ENCODE measurements at places on chromosomes 13 and 19.

- no peak for DNase-seq
Measured at GRCh38 chr19:16595097-16595496, 22.9 kb upstream of the SLC35E1 start.

GRCh38 chr13:113998781-113999617 is 25.1 kb upstream of the C13orf46 start:
- DNase-seq = no peak

- no peak for DNase-seq
Measured at GRCh38 chr19:45049073-45049736, 10.4 kb downstream of the CLASRP start.

- no peak for DNase-seq
Measured at GRCh38 chr19:16625163-16625958, 2.6 kb downstream of the MED26 start.

DNA sequence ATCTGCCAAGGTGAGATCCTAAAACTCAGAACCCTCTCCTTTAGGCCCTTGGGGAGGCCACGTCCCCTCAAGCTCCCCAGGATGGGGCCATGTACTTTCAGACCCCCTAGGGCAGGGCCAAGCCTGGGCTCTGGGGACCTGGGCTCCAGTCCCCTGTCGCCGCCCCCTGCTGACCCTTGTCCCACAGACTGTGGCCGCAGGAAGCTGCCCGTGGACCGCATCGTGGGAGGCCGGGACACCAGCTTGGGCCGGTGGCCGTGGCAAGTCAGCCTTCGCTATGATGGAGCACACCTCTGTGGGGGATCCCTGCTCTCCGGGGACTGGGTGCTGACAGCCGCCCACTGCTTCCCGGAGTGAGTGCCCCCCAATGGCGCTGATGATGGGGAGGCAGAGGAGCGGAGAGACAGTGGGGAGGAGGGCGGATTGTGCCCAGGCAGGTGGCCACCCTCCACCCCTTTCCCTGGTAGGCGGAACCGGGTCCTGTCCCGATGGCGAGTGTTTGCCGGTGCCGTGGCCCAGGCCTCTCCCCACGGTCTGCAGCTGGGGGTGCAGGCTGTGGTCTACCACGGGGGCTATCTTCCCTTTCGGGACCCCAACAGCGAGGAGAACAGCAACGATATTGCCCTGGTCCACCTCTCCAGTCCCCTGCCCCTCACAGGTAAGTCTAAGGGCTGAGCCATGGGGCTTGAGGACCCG is 18.8 kb downstream of the HPN start:
- DNase-seq = no peak

DNA sequence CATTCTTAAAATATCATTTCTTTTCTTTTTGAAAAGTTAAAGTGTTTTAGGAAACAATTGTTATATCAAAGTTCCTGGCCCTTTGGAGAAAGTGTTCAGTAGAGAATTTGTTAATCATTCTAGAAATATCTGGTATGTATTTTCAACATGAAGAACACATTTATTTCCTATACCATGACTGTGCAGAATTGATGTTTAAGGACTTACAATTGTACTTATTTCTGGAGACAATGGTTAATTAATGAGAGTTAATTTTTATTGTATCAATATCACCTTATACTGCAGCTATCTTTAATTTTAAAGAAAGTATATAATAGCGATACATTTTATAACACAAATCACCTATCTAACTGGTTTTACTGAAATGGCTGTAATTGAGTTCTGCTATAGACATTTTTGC is 95.3 kb downstream of the TEX29 start:
- DNase-seq = no peak

DNA sequence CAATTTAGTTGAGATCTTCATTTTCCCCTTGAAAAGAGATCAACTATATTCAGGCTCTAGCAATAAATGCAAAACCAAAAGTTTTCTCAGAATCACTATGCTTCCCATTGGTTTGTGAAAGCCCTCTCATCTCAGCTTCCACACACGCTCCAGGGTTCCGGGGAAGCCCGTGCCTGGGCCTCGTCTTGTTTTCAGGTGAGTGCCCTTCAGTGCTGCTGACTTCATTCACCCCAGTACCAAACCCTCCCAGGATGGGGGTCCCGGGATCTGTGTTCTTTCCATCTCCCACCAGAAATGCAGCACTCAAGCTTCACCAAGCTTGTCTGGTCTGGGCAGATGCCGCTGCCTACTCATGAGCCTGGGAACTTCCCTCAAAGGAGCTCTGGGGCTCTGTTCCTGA is 97.7 kb downstream of the TEX29 start:
- no peak for DNase-seq

- DNase-seq = no peak
Measured at GRCh38 chr13:67635754-67636153, 405.6 kb upstream of the PCDH9 start.

- DNase-seq = no peak
Measured at GRCh38 chr13:54489359-54489758, 1460.7 kb downstream of the OLFM4 start.

GRCh38 chr13:47299304-47299703 is 402.5 kb upstream of the HTR2A start:
- DNase-seq = no peak

DNA sequence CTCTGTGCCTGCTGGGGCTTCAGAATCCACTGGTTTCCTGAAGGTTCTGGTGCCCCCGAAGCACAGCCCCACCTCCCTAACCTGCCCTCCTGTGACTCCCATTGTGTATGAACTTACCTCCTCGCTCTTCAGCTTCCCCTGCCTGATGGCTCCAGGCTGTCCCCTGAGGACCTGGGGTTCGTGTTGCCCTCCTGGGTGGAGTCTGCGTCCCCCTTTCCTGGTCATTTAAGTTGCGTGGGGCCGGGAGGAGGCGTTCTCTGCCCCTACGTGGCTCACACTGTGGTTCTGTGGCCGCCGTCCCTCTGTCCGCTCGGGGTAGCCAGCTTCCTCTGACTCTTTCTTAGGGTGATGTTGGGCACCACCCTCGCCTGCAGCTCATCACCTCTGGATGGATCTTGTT is 13.9 kb downstream of the TFDP1 start:
- DNase-seq = no peak

DNA sequence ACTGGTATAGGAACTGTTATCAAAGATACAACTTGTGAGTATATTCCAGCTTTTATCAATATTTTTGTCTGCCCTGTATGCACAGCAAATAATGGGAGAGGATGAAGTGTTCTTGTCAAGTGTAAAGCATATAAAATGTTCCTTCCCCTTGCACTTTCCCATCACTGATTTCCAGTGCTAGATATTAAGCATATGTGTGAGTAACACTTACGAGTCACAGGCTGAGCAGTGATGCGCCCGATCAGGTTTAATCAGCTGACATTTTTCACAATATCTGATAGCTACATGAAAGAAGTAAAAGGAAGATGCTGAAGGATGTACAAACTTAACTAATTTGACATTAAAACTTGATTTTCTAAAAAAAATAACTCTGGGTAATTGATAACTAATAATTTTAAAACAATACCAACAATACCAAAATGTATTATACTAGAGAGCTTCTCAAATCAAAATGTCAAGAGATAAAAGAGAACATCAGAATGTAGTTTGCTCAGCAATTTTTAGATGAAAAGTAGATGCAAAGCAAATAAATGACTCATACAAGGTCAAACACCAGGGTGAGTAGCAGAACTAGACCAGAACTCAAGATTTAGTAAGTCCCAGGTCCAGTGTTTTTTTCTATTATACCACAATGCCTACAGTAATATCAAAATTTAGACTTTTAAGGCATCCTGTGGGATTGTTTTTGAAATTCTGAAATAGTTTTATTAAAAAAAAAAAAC is 56.4 kb downstream of the ZDHHC20 start:
- DNase-seq = no peak

- DNase-seq = peak; percentile 81
Measured at GRCh38 chr19:13880059-13881043, 3.4 kb downstream of the NANOS3 start.

GRCh38 chr13:49021953-49022352 is 46.2 kb downstream of the FNDC3A start:
- no peak for DNase-seq

DNA sequence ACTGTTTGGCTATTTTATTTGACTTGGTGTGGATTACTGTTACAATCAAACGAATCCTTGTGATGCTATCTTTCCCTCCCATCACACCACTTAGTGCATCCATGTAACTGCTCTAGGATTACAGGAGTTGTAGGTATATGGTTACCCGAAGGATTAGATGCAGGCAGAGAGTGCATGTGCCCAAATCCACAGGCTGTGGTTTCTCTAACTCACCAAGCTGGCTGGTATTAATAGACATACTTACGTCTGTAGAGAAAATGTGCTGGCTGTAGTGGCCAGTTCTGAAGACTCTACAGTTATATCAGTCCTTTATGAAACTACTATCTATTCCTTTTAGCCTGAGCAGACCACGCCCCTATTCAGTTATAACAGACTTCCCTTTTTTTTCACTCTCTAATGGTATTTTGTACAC is 1.1 kb upstream of the HMGB1 start:
- no peak for DNase-seq

GRCh38 chr19:13784731-13785452 is 10.4 kb upstream of the ZSWIM4 start:
- DNase-seq = no peak

GRCh38 chr13:114148521-114148855 is 16.1 kb upstream of the RASA3 start:
- no peak for DNase-seq
